Foreskin fibroblast (primary cell): ENCODE measurements at places on chromosomes 5 and 9.

DNA sequence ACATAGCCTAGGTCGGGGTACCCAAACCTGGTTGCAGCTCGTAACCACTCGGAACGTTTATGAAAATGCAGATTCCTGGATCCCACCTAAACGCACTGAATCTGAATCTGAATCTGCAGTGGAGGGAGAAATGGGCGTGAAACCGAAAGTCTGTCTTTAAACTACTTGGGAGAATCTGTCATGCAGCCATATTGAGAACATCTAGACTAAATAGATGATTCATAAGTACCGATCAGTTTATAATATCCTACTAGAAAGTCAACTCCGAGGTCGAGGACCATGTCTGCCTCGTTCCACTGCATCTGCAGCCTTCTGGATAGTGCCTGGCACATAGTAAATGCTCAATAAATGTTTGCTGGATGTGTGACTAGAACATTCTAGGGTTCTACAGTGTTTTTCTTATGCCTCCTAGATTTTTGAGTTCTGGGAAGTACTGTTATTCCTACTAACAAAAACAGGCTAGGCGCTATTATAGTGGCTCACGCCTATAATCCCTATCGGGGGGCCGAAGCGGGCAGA lies 632 bp downstream of the COQ4 start:
- DNase-seq, result peak; percentile 49

DNA sequence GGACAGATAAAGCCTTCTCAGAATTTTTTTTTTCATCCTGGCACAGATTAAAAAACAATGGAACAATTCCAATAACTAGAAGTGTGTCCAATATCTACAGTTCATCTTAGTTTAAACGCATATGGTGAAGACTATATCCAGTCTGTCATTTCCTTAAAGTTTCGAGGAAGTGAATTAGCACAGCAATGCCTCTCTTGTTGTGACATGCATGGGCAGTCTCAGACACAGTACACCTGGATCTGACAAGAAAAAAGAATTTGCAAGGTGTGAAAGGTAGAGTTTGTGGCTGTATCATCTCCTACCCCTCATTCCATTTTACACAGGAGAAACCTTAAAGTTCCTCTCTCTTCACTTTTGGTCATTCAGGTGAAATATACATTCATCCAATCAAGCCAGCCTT lies 100.6 kb upstream of the ADAMTS19 start:
- DNase-seq, result no peak

GRCh38 chr9:123337971-123338370 lies 18.0 kb upstream of the CRB2 start:
- DNase-seq, result no peak

- no peak for DNase-seq
Observed at GRCh38 chr5:33309068-33309467, 131.7 kb upstream of the TARS1 start.

GRCh38 chr5:56984445-56984844 lies 32.5 kb upstream of the MIER3 start:
- no peak for DNase-seq

GRCh38 chr5:151495320-151495719 lies 47.9 kb downstream of the SLC36A1 start:
- no peak for DNase-seq

GRCh38 chr5:133147411-133147810 lies 95.6 kb downstream of the HSPA4 start:
- DNase-seq, result peak; percentile 31

GRCh38 chr9:129946246-129946995 lies 96.6 kb downstream of the FNBP1 start:
- no peak for DNase-seq

DNA sequence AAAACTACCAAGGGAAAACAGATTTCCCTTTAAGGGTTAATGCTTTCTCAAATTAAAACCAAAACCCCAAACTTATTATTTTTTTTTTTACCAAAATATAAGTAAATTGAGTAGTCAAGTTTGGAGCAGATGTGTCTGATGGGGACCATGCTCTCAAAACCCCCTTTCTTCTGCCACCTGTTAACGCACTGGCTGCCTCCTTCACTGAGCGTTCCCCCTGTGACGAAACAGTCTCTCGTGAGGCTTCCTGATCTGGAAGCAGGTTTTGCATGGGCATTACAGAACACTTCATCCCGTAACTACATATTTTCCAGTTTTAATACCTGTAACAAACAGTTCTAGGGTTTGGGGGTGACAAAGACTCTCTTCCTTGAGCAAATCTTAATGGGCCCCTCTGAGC lies 59.4 kb downstream of the ANKH start:
- no peak for DNase-seq

GRCh38 chr9:6922680-6923079 lies 164.9 kb downstream of the KDM4C start:
- DNase-seq, result no peak

DNA sequence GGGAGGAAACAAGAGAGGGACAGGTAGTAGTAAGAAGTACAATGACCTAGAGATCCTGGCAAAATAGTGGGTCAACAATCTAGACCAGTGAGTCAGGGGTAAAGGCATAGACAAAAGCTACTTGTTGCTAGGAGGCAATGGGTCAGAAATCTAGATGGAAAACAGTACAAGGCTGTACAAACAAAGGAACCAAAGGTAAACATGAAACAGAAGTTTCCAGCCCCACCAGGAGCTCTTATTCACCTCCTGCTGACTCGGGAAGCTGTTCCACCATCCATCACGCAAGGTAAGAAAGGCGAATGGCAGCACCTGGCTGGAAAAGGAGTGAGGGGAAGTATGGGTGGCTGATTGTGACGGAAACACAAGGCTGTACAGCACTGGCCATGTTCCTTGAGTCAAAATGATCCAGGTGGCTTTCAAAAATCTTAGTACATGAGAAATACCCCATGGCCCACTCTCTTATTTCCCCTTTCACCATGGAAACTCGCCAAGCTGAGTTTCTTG lies 70.5 kb upstream of the RAI14 start:
- DNase-seq, result peak; percentile 61

DNA sequence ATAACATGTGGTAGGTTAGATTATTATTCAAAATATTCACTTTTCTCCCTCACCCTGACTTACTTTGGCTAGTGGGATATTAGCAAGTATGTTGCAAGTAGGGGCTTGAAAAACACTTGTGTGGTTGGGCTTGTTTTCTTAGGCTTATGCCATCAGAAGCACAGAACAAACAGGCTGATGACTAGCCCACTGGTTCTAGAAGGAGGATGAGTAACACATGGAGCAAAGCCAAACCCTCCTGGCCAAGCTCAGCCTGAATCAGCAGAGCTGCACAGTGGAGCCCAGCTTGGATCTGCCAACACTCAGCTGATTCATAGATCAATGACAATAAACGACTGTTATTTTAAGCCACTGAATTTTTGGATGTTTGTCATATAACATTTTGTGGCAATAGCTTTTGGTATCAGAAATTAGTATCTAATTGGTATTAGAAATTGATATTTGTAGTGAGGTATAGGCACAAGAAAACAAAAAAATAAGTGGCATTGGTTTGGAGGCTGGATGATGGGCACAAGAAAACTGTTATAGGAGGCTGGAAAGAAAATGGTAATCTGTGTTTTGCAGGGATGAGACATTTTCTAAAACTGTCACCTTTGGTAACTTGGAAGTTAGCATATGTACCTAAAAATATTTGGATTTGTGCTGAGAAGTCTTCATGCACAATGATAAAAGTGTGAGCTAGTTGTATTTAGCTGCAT lies 46.1 kb upstream of the ZBED3 start:
- DNase-seq, result peak; percentile 99

DNA sequence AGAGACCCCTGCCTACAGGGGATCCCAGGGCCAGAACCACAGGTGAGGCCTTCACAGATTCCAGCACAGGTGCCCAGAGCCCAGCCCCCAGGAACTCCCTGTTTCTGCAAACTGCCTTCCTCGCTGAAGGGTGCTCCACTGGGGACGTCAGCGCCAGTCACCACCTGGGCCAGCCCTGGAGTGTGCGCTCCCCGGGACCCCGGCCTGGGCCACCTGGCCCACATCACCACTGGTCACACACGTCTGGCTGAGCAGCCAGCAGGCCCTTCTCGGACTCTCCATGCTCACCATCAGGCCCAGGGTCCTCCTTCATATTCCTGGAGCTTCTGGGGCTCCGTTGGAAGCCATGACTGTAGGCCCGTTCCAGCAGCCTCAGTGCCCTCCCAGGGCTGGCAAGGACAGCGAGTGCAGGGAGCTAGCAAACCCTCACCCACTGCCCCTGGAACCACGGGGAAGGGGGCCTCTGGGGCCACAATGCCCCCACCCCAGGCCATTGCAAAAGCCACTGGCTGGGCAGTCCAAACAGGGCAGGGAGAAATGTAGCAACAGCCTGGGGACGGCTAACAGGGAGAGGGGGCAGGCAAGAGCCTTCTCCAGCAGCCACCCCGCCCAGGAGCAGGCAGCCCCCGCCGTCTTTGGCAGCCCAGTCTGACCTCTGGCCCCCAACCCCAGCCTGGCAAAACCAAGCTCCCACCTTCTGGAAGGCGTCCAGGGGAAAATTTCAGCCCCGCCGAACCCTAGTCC lies 1.3 kb downstream of the AGPAT2 start:
- peak; percentile 55 for DNase-seq

DNA sequence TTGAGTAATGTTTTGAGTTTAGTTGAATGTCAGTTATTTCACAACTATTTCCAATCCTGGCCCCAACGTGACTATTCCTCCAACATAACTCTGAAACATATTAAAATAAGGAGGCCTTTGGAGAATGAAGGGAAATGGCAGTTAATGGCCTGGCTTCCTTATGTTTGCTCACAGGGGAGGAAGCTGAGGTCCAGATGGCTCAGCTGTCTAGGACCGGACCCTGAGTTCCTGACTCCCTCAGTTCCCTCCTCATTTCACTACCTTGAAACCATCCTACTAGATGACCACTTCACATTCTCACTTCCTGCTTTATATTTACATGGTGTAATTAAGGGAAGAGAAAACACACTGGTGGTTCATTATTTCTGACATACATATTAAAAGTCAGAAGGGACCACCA lies 6.6 kb downstream of the OTULINL start:
- peak; percentile 9 for DNase-seq

DNA sequence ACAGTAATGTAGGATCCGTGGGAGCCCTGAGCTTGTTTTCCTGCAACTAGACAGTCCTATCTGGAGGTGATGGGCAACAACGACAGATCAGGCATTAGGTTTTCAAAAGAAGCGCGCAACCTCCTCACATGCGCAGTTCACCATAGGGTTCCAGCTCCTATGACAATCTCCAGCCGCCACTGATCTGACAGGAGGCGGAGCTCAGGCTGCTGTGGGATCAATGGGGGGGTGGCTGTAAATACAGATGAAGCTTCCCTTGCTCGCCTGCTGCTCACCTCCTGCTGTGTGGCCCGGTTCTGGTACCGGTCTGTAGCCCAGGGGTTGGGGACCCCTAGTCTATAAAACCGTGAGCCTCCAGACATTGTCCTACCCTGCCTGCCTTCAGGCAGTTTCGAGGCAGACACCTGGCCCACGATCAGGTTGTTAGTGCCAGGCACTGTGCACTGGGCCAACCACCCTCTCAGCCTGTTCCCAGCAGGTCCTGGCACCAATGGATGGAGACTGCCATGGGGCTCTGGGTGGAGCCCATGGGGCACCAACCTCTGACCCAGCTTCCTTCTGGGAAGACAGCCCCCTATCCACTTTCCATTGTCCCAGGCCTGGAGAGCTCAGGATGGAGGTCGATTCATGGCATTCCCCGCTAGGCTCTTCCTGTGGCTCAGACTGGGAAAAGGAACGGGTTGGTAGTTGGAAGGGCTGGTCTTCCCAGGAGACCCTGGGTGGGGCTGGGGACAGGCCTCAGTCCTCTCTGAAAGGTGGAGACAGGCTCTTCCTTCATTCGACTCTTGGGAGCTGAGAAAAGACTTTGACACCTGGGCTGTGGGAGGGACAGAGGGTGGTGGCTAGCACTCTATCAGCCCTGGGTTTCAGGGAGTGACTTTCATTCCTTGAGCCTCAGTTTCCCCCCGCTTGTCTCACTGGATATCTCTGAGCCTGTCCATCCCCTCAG lies 1.7 kb downstream of the ENDOG start:
- DNase-seq, result peak; percentile 39

DNA sequence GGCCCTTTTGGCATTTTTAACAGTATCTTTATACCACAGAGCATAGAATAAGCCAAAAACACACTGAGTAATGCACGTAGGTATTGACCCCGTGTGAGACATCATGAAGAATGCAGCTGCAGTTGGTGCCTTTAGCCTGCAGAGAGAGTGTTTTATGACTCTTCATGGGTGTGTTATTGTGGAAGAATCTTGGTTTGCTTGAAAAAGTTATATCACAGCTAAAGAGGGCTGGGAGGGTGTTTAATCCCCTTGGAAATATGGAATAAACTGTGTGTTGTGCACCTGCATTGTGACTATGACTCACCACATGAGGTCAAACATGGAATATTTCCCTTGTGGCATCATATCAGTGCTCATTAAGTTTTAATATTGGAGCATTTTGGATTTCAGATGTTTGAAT lies 458.7 kb downstream of the CDH9 start:
- DNase-seq, result no peak

DNA sequence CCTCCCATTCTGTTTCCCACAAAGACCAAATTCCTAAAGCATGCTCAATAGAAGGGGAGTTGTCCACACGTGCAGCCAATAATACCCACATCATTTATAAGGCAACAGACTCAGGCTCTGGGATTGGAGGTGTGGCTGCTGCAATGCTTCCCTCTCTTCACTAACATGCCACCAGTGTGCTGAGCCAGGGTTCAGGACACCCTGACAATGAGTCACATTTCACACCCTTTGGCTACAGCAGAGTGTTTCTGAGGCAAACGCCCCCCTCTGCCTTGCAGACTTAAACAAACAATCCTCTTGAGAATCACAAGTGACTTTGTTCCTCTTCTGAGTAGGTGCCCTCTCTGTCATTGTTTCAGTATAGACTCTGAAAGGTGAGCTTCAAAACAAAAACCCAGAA lies 189.3 kb upstream of the TLE4 start:
- peak; percentile 13 for DNase-seq

DNA sequence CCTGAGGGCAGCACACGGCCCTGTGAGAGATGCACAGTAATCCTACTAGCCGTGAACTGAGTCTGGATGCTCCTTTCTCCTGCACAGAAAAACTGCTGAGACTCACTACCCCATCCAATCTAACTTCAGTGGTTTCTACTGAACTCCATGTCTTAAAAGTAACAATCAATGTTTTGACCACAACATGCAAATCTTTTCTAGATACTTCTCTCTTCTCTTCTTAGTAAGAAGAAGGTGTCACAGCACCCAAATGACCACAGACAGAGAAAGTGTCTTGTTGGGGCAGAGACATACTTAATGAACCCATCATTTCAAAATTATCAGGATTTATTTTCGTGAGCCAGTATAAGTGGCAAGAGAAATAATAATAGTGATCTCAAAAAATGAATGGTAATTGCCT lies 285.8 kb upstream of the MEF2C start:
- no peak for DNase-seq
